Naive thymus-derived CD4-positive, alpha-beta T cell (primary cell): ENCODE measurements at places on chromosomes 6 and 20. TPM values are rescaled to one million over a fixed set of nuclear protein-coding genes. Genes with fewer than 3 reads are reported as not detected.
A peak's percentile ranks its signal among the peaks of the same experiment; 100 is the strongest.

Gene IL17A
- total RNA-seq = not detected

Gene TGM6
- total RNA-seq = not detected

Gene MLIP
- not detected for total RNA-seq

Gene C20orf96
- total RNA-seq = 4.9 TPM

Gene KIF16B
- total RNA-seq = 11.0 TPM

Gene PPIL4
- 37.0 TPM for total RNA-seq

Gene ABRACL
- total RNA-seq = 108 TPM

Gene C20orf202
- not detected for total RNA-seq

Gene OPRL1
- total RNA-seq = 6.1 TPM

Gene BPIFB1
- total RNA-seq = not detected

Gene EPHA7
- total RNA-seq = not detected

GRCh38 chr6:169783971-169784820, 32.8 kb downstream of the ERMARD start:
- H3K27ac ChIP-seq = no peak overlapping the region
- no peaks in the 10 kb centered on the region for H3K4me1 ChIP-seq
- DNase-seq = no peak
- H3K27me3 ChIP-seq = no peaks in the 10 kb centered on the region
- peaks cover 3% of the 10 kb centered on the region for H3K36me3 ChIP-seq

DNA sequence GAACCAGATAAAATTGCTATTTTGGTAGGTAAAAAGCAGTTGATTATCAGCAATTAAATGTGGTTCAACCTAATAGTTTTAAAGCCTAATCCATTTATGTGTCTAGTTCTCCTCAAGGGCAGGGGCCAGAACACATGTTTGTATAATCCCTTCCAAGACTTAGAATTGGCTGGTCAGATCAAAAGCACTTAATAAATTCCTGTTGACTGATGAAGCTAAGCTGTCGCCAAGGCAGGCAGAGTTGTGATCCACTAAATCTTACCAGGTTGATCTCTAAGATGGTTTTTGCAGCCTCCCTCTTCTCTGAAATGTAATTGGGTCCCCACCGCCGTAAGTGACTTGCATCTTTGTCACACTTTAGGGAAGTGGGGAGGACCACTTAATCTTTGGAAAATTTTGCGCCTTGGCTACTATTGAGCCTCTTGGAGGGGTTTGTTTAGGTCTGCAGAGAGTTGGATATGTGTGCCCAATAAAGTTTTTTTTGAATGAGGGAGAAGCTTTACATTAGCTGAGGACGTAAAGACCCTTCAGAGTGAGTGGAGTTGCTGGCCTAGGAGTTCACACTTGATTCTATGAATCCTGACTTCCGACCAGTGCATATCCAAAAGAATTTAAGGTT, 65.9 kb downstream of the PHF20 start:
- no peak overlapping the region for H3K4me3 ChIP-seq
- no peaks in the 10 kb centered on the region for H3K27me3 ChIP-seq
- no peak overlapping the region for H3K27ac ChIP-seq
- DNase-seq = no peak

DNA sequence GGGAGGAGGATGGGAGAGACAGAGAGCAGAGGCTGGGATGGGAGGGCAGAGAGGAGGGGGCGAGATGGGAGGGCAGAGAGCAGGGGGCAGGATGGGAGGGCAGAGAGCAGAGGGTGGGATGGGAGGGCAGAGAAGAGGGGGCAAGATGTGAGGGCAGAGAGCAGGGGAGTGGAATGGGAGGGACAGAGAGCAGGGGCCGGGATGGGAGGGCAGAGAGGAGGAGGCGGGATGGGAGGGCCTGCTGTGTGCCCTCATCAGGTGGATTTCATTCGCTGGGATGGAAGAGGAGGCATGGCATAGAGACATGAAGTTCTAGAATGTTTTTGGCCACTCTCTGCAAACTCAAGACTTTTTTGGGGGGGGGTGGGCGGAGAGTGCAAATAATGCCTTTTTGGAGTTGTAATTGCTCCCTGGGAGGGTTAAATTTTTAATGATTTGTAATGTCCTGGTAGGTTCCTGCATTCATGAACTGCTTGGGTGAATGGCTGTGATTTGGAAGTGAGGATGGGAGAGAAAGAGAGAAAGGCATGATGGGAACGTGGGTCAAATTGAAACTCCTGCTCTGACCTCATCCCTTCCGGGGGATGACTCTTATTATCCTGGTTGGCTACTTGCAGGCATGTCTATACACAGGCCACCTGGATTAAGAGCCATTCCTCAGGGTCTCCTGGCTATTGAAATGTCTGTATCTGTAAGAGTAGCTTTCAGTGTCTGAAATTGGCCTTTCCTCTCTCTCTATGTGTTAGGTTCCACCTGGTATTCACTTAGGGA, 162.4 kb upstream of the AGPAT4 start:
- H3K27ac ChIP-seq = no peak overlapping the region
- no peaks in the 10 kb centered on the region for H3K27me3 ChIP-seq
- no peaks in the 10 kb centered on the region for H3K36me3 ChIP-seq
- H3K4me3 ChIP-seq = no peak overlapping the region

DNA sequence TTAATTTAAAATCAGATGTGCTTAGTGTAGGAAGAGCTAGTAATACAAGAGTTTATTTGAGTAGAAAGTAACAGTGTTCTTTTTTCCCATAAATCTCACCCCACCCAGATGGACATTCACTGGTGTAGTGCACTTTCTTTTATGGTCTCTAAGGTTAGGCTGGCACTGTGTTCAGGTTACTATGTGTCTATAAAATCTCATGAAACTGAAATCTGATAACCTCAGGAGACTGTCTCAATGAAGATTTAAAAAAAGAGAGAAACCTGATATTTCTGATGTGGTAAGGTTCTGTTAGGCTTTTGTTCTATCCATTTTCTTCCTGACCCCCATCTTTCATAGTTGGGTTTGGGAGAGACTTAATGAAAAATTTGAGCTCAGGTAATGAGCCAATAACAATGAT, 101.2 kb upstream of the CLVS2 start:
- H3K27ac ChIP-seq = no peak overlapping the region
- H3K4me1 ChIP-seq = no peaks in the 10 kb centered on the region
- H3K36me3 ChIP-seq = no peaks in the 10 kb centered on the region

- H3K36me3 ChIP-seq = no peaks in the 10 kb centered on the region
- no peak for DNase-seq
- H3K4me3 ChIP-seq = no peak overlapping the region
- H3K4me1 ChIP-seq = no peaks in the 10 kb centered on the region
- no peak overlapping the region for H3K27ac ChIP-seq
- H3K27me3 ChIP-seq = no peaks in the 10 kb centered on the region
These were observed 187.3 kb upstream of the MMS22L start for GRCh38 chr6:97470322-97470721.

DNA sequence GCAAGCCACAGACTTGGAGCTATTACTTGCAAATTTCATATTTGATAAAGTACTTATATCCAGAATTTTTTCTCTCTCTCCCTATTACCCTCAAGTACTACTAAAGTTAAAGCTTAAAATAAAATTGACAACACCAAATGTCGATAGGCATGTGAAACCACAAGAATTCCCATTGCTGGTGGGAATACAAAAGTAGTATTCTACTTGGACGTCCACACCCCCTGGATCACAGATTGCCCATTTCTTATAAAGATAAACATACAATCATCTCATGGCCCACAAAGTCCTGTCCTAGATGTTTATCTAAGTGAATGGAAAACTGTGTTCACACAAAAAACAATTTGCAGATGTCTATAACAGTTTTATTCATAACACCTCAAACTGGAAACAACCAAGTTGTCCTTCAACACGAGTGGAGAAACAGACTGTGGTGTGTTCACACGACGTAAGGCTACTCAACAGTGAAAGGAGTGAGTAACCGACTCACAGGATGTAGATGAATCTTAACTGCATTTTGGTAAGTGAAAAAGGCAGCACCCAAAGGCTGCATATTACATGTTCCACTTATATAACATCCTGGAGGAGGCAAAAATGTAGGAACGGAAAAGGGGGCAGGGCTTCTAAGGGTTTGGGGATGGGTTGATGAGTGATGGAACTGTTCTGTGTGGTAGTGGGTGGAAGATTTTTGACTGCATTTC, 297.4 kb downstream of the THBS2 start:
- DNase-seq = no peak
- H3K27ac ChIP-seq = no peak overlapping the region
- no peaks in the 10 kb centered on the region for H3K4me1 ChIP-seq
- H3K36me3 ChIP-seq = no peaks in the 10 kb centered on the region

DNA sequence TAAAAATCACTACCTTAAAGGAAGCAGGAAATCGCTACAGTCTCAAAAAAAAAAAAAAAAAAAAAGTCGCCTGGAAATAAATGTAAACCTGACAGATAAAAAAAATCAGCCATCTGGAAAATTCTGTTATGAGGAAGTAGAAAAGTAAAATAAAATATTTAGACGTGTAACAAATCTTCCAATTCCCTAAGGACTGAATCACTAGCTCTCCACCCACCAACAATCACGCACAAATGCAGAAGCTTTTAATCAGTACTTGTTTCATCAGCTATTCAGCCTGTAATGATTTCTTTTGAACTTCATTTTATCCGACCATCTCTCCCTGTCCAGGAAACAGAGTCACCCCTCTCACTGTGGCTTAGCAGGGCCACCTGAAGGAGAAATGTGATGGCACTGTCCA, 59.0 kb downstream of the SLC23A2 start:
- H3K36me3 ChIP-seq = peaks cover under 1% of the 10 kb centered on the region
- H3K4me1 ChIP-seq = no peaks in the 10 kb centered on the region
- DNase-seq = no peak
- H3K27me3 ChIP-seq = no peaks in the 10 kb centered on the region
- no peak overlapping the region for H3K27ac ChIP-seq

- H3K4me1 ChIP-seq = no peaks in the 10 kb centered on the region
- no peak for DNase-seq
- no peak overlapping the region for H3K27ac ChIP-seq
These were observed 142.2 kb downstream of the MOXD1 start for GRCh38 chr6:132259070-132259469.

DNA sequence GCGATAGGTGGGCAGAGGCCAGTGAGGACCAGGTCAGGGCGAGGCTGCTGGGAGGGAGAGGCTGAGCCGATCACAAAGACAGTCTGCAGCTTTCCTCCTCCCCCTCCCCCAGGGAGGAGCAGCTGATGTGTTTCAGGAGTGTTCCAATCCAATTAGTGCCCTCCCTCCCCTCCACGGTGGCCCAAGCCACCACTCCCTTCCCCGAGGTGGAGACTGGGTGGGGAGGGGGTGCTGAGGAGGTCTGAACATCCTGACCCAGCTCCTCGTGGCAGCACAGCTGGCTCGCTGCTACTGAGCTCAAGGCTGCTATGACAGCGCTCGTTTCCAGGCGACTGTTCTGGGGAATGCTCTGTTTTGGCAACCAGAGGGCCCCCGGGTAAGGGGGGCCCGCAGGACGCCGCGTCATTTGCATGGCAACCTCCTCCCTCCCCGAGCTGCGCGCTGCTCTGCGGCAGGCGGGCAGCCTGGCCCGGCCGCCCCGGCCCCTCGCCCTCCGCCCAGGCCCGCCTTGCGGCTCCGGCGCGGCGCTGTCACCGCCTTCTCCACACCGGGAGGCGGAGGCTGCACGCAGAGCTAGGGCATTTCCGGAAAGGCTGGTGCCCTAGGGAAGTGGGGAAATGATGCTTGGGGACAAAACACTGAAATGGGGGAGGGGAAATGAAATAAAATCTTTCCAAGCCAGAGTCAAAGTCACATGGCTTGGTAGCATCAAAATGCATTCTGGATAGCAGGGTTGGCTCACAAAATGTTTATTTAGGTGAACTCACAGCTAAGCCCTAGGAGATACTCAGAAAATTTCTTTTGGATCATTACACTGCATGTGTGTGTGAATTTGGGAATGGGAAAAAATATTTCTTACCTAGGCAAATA, 67.4 kb upstream of the PIM1 start:
- H3K36me3 ChIP-seq = no peaks in the 10 kb centered on the region
- H3K4me3 ChIP-seq = peak overlapping the region; percentile 47
- peak; percentile 71 for DNase-seq
- peak overlapping the region; percentile 46 for H3K27ac ChIP-seq
- no peaks in the 10 kb centered on the region for H3K27me3 ChIP-seq

GRCh38 chr6:37382994-37383765, 29.4 kb downstream of the RNF8 start:
- peaks cover 41% of the 10 kb centered on the region for H3K36me3 ChIP-seq
- no peaks in the 10 kb centered on the region for H3K4me1 ChIP-seq
- H3K4me3 ChIP-seq = no peak overlapping the region

DNA sequence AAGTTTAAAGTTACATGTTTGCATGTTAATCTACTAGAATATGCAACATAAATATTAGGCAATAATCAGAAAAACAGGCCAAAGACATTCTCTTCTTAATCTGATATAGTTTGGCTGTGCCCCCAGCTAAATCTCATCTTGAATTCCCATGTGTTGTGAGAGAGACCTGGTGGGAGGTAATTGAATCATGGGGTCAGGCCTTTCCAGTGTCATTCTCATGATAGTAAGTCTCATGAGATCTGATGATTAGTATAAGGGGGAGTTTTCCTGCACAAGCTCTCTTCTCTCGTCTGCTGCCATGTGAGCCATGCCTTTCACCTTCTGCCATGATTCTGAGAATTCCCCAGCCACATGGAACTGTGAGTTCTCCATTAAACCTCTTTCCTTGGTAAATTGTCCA, 1241.7 kb upstream of the ADGRB3 start:
- H3K4me1 ChIP-seq = no peaks in the 10 kb centered on the region
- DNase-seq = no peak
- H3K4me3 ChIP-seq = no peak overlapping the region
- no peaks in the 10 kb centered on the region for H3K36me3 ChIP-seq

GRCh38 chr6:135004399-135004798, 50.2 kb downstream of the HBS1L start:
- no peak overlapping the region for H3K4me3 ChIP-seq
- no peaks in the 10 kb centered on the region for H3K36me3 ChIP-seq
- no peak overlapping the region for H3K27ac ChIP-seq
- peaks cover 20% of the 10 kb centered on the region for H3K4me1 ChIP-seq
- H3K27me3 ChIP-seq = no peaks in the 10 kb centered on the region
- DNase-seq = no peak

DNA sequence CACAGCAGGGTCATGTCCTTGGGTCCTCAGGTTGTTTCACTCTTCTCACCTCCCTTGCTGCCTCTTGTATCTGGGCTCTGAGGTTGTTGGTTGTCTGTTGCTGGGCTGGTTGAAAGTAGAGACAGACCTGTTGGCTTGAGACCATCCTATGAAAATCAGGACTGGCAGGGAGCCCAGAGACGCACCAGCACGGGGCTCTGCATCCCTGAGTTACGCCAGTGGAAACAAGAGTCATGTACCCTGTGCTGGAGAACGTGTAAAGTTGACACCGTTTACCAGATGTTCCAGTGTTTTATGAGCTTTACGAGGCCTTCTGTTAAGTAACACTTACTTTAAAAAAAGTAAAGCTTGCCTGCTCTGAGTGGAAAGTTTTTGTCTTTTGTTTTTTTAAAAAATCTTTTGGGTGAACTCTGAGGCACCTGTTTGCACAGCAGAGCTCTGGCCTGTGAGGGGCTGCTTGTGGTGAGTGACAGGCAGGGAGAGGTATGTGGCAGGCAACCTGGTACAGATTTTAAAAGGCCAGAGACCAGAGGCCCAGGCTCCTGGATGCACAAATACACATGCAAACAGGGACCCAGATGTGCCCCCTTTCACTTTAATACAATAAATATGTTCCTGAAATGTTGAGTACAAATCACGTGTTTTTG, 260.0 kb upstream of the SUPT3H start:
- H3K4me3 ChIP-seq = no peak overlapping the region
- no peak overlapping the region for H3K27ac ChIP-seq
- H3K36me3 ChIP-seq = no peaks in the 10 kb centered on the region
- H3K27me3 ChIP-seq = no peaks in the 10 kb centered on the region

GRCh38 chr6:38415231-38416005, 224.3 kb downstream of the BTBD9 start:
- no peaks in the 10 kb centered on the region for H3K27me3 ChIP-seq
- DNase-seq = no peak
- H3K27ac ChIP-seq = no peak overlapping the region
- no peaks in the 10 kb centered on the region for H3K4me1 ChIP-seq

GRCh38 chr6:86251106-86251505, 608.4 kb upstream of the SYNCRIP start:
- H3K27me3 ChIP-seq = no peaks in the 10 kb centered on the region
- no peak overlapping the region for H3K27ac ChIP-seq
- H3K4me3 ChIP-seq = no peak overlapping the region
- no peak for DNase-seq
